Activated CD8-positive, alpha-beta memory T cell treated with anti-CD3 and anti-CD28 coated beads for 1 hour (primary cell): ENCODE measurements at places on chromosomes 5 and 9.

DNA sequence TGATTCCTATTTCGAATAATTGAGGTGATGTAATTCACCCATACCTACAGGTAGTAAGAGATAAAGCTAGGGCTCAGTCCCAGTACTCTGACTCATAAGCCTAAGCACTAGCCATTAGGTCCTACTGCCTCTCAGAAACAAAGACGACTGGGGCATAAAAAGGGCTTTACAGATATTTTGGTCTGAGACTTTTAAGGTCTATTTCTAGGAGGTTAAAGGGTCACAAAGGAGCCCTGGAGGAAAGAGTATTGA is 69.8 kb downstream of the SGCD start:
- no peak for DNase-seq

GRCh38 chr5:144812763-144813162 is 642.1 kb downstream of the KCTD16 start:
- DNase-seq, result no peak

GRCh38 chr5:166938071-166938470 is 1353.4 kb upstream of the WWC1 start:
- no peak for DNase-seq

DNA sequence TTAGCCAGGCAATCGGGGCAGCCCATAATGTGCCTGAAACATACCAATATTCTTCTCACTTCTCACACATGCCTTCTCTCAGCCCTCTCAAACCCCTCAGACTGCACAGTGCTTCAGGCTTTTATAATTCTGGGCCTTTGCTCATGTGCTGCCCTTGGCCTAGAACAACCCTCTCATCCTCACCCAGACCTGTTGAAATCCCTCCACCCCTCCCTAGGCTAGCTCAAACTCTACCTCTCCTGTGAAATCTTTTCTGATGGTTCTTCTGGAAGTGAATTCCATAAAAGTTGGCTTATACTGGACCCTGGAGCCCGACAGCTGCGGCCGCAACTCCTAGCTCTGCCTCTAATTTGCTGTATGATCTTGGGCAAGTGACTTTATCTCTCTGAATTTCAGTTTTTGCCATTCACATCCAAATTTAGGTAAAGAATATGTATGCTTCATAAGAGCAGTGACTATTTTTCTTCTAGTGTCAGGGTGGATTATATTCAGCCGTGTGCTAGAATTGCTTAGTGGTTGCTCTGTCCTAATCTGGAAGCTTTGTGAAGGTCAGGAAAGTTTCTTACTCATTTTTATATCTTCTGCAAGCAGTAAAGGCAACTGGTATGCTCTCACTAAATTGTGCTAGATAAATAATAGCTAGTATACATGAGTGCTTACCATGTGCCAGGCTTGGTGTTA is 221.4 kb downstream of the MAPKAP1 start:
- no peak for DNase-seq
